ENCODE measurements at places on chromosomes 6 and 20. TPM values are rescaled to one million over a fixed set of nuclear protein-coding genes. Genes with fewer than 3 reads are reported as not detected.

Gene GMPR
- 121 TPM for total RNA-seq

Gene PRR18
- total RNA-seq: not detected

Gene MAPK14
- 29.3 TPM for total RNA-seq

Gene SYNGAP1
- 4.8 TPM for total RNA-seq

Gene SPATS1
- total RNA-seq: not detected

Gene RAE1
- total RNA-seq: 13.2 TPM

DNA sequence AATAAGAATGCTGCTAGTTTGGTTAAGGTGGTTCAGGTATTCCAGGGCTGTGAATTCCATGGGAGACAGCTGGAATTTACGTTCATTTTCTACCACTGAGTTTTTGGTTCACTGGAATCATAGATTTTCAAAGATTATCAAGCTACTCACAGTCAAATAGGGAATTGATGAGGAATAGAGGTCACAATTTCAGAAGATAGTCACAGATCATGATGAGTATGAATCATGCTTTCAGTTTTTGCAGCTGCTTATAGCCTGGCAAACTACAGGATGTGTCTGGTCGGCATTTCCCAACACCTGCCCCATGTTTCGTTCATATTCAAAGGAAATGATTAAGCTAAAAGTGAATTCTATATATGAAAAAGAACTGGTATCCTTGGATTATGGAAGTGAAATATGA lies 58.7 kb downstream of the BCKDHB start:
- DNase-seq: no peak

DNA sequence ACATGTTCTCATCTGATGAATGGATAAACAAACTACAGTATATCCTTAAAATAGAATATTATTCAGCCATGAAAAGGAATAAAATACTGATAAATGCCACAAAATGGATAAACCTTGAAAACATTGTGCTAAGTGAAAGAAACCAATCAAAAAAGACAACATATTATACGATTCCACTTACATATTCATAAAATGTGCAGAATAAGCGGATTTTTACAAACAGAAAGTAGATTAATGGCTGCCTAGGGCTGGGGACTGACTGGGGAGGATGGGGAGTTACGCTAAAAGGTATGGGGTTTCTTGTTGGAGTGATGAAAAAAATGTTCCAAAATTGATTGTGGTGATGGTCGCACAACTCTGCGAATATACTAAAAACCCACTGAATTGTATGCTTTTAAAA lies 29.4 kb downstream of the KIZ start:
- DNase-seq: no peak

- DNase-seq: no peak
These were observed 21.8 kb downstream of the FOXA2 start for GRCh38 chr20:22562620-22563019.

DNA sequence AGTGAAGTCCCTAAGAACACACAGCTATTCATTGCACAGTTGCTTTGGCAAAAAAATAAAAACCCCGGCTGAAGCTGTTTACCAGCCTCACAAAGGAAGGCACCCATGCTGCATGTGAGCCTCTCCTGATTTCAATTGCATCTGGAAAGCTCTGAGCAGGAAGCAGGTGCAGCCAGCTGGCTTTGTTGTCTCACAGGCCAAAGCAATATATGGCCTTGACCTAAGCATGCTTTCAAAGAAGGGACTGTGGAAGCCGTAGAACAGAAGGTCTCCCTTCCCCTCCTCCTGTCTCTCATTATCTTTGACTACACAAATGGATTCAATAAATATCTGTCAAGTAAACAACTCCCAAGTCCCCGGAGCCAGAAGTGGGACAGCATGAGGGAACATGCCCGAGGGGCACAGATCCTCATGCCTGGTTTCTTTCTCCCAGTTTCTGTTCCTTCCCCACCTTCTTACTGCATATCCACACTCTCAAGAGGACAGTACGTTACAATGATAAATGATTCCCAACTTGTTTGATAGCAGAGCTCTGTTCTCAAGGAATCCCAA lies 57.2 kb upstream of the PCSK2 start:
- DNase-seq: no peak
